ENCODE measurements at places on chromosomes 3 and 15. TPM values are rescaled to one million over a fixed set of nuclear protein-coding genes. Genes with fewer than 3 reads are reported as not detected.

- H3K27me3 ChIP-seq, result no peaks in the 10 kb centered on the region
- H3K4me3 ChIP-seq, result no peak overlapping the region
- peaks cover 21% of the 10 kb centered on the region for H3K4me1 ChIP-seq
- no peak overlapping the region for H3K27ac ChIP-seq
- H3K36me3 ChIP-seq, result no peaks in the 10 kb centered on the region
Observed at GRCh38 chr15:47364230-47365141, 352.8 kb upstream of the SEMA6D start.

- H3K4me1 ChIP-seq, result no peaks in the 10 kb centered on the region
- DNase-seq, result peak; percentile 61
- H3K36me3 ChIP-seq, result no peaks in the 10 kb centered on the region
- no peaks in the 10 kb centered on the region for H3K27me3 ChIP-seq
- no peak overlapping the region for H3K27ac ChIP-seq
Observed at GRCh38 chr15:64883997-64884511, 27.6 kb upstream of the ANKDD1A start.

GRCh38 chr15:81596159-81596865 is 222.3 kb upstream of the TMC3 start:
- no peaks in the 10 kb centered on the region for H3K36me3 ChIP-seq
- no peak for DNase-seq
- H3K4me1 ChIP-seq, result no peaks in the 10 kb centered on the region
- no peak overlapping the region for H3K27ac ChIP-seq

DNA sequence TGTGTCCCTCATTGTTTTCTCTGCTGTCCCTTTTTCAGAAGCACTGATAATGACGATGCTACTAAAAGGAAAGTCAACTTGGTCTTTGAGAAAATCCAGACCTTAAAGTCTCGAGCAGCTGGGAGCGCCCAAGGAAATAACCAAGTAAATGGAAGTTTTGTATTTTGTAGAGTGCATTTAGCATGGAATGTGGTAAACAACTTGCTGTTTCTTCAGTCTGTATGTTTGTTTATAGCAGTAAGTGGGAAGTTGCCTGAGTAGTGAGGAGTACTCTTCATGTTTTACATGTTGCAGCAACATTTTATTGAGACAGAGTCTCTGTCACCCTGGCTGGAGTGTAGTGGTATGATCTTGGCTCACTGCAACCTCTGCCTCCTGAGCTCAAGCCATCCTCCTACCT is 66.0 kb downstream of the CGNL1 start:
- H3K27ac ChIP-seq, result no peak overlapping the region
- H3K36me3 ChIP-seq, result no peaks in the 10 kb centered on the region
- H3K27me3 ChIP-seq, result no peaks in the 10 kb centered on the region
- no peak overlapping the region for H3K4me3 ChIP-seq
- DNase-seq, result no peak

GRCh38 chr3:48137425-48137999 is 50.7 kb downstream of the CDC25A start:
- H3K4me1 ChIP-seq, result no peaks in the 10 kb centered on the region
- H3K4me3 ChIP-seq, result no peak overlapping the region
- H3K27ac ChIP-seq, result no peak overlapping the region
- no peaks in the 10 kb centered on the region for H3K36me3 ChIP-seq
- DNase-seq, result no peak
- H3K27me3 ChIP-seq, result no peaks in the 10 kb centered on the region

DNA sequence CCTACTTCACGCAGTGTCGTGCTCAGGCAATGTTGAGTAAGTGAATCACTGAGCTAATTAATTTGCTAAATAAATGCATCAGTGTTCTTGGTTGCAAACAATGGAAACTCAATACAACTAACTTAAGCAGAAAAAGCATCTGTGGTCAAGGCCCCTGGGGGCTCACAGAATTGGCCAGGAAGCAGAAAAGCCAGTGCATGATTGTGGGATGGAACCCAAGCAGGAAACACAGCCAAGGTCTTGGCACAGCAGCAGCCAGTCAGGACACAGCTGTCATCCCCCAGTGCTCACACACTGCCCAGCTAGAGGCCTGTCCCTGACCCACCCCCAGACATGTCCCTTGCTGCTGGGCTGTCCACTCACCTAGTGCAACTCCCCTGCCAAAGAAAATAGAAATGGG is 85.9 kb downstream of the AQP9 start:
- H3K27me3 ChIP-seq, result no peaks in the 10 kb centered on the region
- H3K36me3 ChIP-seq, result no peaks in the 10 kb centered on the region
- no peak overlapping the region for H3K27ac ChIP-seq
- H3K4me3 ChIP-seq, result no peak overlapping the region

GRCh38 chr15:47717036-47717612 is at the start of gene SEMA6D:
TSS of gene SEMA6D (plus strand) at chr15:47717505. CDS start at chr15:47759799, 42,294 bp downstream.
- no peaks in the 10 kb centered on the region for H3K36me3 ChIP-seq
- no peaks in the 10 kb centered on the region for H3K27me3 ChIP-seq
- peak within 1 kb of the TSS; percentile 57 for H3K4me3 ChIP-seq
- peaks cover 34% of the 10 kb centered on the region for H3K4me1 ChIP-seq
- DNase-seq, result peak; percentile 86
- H3K27ac ChIP-seq, result peak within 1 kb of the TSS; percentile 94

DNA sequence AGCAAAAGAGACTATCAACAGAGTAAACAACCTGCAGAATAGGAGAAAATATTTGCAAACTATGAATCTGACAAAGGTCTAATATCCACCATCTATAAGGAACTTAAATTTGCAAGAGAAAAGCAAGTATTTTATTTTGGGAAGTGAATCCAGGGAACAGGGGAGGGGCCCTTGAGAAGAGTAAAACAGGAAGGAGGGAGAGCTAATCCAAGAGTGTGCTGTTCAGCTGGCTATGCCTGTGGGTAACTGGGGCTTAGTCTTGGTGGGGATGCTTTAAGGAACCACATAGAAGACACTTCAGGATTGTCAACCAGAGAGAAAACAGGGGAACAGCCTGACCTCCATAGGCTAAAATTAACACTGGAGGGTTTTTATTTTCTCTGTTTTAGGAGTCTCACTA is 3.9 kb upstream of the HHLA2 start:
- no peaks in the 10 kb centered on the region for H3K36me3 ChIP-seq
- H3K4me1 ChIP-seq, result peaks cover under 1% of the 10 kb centered on the region
- no peak overlapping the region for H3K4me3 ChIP-seq
- H3K27ac ChIP-seq, result no peak overlapping the region

- no peak for DNase-seq
- no peaks in the 10 kb centered on the region for H3K36me3 ChIP-seq
- H3K27ac ChIP-seq, result peak overlapping the region; percentile 60
- no peaks in the 10 kb centered on the region for H3K27me3 ChIP-seq
- H3K4me3 ChIP-seq, result no peak overlapping the region
- peaks cover 26% of the 10 kb centered on the region for H3K4me1 ChIP-seq
Observed at GRCh38 chr15:89132611-89133507, 44.6 kb downstream of the ABHD2 start.

DNA sequence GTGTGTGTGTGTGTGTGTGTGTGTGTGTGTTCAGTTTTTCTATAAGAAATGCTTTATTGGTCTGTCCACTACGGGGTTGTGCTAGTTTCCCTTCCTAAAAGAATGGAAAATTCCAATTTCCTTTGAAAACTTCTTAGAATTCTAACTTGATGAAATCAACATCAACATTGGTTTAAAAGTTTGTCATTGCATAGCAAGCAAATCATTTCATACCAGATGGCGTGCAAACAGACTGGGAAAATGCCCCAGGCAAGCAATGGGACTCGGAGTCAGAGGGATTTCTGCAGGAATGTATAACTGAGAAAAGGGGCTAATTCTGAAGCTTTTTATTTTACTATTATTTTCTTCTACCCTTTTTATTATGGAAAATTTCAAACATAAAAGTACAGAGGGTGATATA is 13.1 kb upstream of the DYNC1LI1 start:
- no peak for DNase-seq
- no peaks in the 10 kb centered on the region for H3K27me3 ChIP-seq
- no peaks in the 10 kb centered on the region for H3K4me1 ChIP-seq
- H3K36me3 ChIP-seq, result no peaks in the 10 kb centered on the region
- H3K4me3 ChIP-seq, result no peak overlapping the region

DNA sequence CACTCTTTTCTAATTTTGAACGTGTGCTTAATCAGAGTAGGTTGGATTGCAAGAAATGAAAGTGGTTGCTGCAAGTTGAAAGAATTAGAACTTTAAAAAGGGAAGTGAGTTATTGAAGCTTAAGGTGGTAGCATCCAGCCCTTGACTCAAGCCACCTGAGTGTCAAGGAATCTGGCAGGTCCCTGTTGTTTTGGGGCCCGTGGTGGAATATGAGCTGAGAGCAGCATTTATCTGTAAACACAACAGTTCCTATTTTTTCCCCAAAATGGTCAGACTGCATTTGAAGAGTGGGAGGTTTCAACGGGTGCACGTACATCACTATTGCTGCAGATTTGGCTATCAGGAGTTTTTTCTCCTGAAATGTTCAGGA is 1.7 kb downstream of the ITPR1 start:
- no peak for DNase-seq
- H3K4me1 ChIP-seq, result peaks cover 22% of the 10 kb centered on the region
- H3K27ac ChIP-seq, result peak overlapping the region; percentile 27
- H3K27me3 ChIP-seq, result no peaks in the 10 kb centered on the region
- H3K36me3 ChIP-seq, result no peaks in the 10 kb centered on the region
- peak overlapping the region; percentile 74 for H3K4me3 ChIP-seq

- DNase-seq, result no peak
- H3K4me1 ChIP-seq, result peaks cover 6% of the 10 kb centered on the region
- no peak overlapping the region for H3K4me3 ChIP-seq
- H3K36me3 ChIP-seq, result no peaks in the 10 kb centered on the region
- H3K27ac ChIP-seq, result no peak overlapping the region
- H3K27me3 ChIP-seq, result no peaks in the 10 kb centered on the region
Observed at GRCh38 chr3:155712008-155712407, 32.9 kb downstream of the PLCH1 start.

GRCh38 chr3:118181274-118181673 is 853.4 kb downstream of the IGSF11 start:
- no peaks in the 10 kb centered on the region for H3K36me3 ChIP-seq
- no peak overlapping the region for H3K27ac ChIP-seq
- H3K27me3 ChIP-seq, result no peaks in the 10 kb centered on the region
- H3K4me3 ChIP-seq, result no peak overlapping the region
- DNase-seq, result no peak
- H3K4me1 ChIP-seq, result no peaks in the 10 kb centered on the region

GRCh38 chr15:87492321-87492720 is 764.2 kb downstream of the NTRK3 start:
- DNase-seq, result no peak
- no peak overlapping the region for H3K27ac ChIP-seq
- H3K4me1 ChIP-seq, result no peaks in the 10 kb centered on the region
- no peaks in the 10 kb centered on the region for H3K27me3 ChIP-seq
- H3K36me3 ChIP-seq, result no peaks in the 10 kb centered on the region
- H3K4me3 ChIP-seq, result no peak overlapping the region

DNA sequence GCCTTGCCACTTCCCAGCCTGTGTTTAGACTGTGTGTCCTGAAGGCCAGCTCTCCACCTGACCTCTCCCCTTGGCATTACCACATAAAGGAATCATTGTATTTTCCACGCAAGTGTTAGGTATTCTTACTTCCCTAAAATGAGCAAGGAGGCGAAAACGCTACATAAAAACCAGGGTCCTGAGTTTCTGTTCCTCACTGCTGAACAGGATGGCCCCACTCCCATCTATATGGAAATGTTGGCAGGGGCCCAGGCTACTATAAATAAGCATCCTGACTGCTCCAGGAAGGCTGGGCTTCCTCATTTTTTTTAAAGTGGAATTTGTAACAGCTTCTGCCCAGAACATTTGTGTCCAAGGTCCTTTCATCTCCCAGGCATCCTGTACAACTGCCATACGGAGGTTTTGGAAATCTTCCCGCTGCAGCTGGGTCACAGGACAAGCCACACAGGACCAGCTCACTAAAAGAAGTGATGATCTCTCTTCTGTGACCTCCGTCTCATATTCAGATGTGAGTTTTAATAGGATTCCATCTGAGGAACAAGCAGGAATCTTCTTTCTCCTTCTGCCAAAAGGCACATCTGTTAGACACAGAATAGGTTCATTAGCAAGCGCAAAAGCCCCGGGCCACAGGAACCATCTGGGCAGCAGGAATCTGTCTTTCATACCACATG is 56.4 kb upstream of the LIMD1 start:
- no peak overlapping the region for H3K4me3 ChIP-seq
- no peaks in the 10 kb centered on the region for H3K36me3 ChIP-seq
- H3K27ac ChIP-seq, result no peak overlapping the region
- no peak for DNase-seq
- H3K27me3 ChIP-seq, result no peaks in the 10 kb centered on the region
- H3K4me1 ChIP-seq, result peaks cover 11% of the 10 kb centered on the region

GRCh38 chr3:158761350-158761749 is 29.1 kb upstream of the RARRES1 start:
- H3K36me3 ChIP-seq, result no peaks in the 10 kb centered on the region
- no peaks in the 10 kb centered on the region for H3K27me3 ChIP-seq
- DNase-seq, result no peak
- peaks cover 10% of the 10 kb centered on the region for H3K4me1 ChIP-seq
- H3K27ac ChIP-seq, result no peak overlapping the region
- no peak overlapping the region for H3K4me3 ChIP-seq

The SLC22A14 gene
- total RNA-seq, result not detected

The KY gene
- 9.1 TPM for total RNA-seq

The STARD5 gene
- total RNA-seq, result 11.3 TPM

The SAXO2 gene
- total RNA-seq, result not detected

The GATA2 gene
- total RNA-seq, result 19.5 TPM

The GABRG3 gene
- 0.67 TPM for total RNA-seq

The TMEM212 gene
- not detected for total RNA-seq

The ZNF385D gene
- total RNA-seq, result 0.49 TPM

The GRIP2 gene
- 0.44 TPM for total RNA-seq

The ITIH1 gene
- total RNA-seq, result not detected

The LYZL4 gene
- not detected for total RNA-seq

The OXTR gene
- 0.56 TPM for total RNA-seq

Measured in thyroid gland (tissue), 4 donors.